Thoracic aorta (tissue), 2 donors: ENCODE measurements at places on chromosomes 11 and 22.
A peak's percentile ranks its signal among the peaks of the same experiment; 100 is the strongest.

DNA sequence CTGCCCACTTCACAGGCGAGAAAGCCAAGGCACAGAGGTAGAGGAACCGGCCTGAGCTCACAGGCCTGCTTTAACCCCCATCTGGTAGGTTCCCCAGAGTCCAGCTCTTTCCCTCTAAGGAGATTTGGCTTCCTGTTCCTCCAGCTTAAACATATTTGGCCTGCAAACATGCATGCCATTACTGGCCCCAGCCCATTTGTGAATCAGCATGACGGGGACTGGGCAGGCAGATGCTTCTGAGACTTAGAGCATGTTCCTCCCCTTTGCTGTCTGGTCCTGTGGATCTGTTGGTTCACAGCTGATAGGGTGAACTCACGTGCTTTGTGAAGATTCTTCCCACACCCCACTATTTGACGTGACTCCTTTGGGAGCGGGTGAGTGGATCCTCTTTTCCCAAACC lies 12.6 kb downstream of the CHST1 start:
- DNase-seq = no peak

- no peak for DNase-seq
Measured at GRCh38 chr22:30004694-30005093, 75.6 kb upstream of the HORMAD2 start.

DNA sequence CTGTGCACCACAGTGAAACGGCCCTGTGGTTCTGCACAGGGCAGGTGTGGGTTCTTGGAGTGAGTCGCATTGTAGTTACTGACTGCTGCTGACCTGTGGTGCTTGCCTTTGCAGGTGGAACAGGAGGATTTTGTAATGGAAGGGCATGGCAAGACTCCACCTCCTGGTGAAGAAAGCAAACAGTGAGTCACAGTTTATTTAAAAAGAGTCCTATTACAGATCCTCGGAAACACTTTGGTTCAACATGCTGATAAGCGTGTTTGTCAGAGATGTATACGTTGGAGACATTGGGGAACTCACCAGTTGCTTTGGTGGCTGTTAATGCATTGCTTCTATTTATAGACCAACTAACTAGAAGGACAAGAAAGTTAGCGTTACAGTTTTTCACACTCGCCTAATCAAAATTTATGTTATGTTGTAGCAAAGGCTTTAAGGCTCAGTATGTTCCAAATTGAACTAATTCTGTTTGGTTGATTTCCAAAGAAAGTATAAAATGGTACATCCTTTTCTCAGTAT lies 21.7 kb upstream of the TNRC6B start:
- DNase-seq = no peak

- no peak for DNase-seq
Measured at GRCh38 chr11:35012467-35013191, 96.2 kb downstream of the PDHX start.

- DNase-seq = peak; percentile 5
Measured at GRCh38 chr22:39592081-39593065, 21.8 kb downstream of the CACNA1I start.

DNA sequence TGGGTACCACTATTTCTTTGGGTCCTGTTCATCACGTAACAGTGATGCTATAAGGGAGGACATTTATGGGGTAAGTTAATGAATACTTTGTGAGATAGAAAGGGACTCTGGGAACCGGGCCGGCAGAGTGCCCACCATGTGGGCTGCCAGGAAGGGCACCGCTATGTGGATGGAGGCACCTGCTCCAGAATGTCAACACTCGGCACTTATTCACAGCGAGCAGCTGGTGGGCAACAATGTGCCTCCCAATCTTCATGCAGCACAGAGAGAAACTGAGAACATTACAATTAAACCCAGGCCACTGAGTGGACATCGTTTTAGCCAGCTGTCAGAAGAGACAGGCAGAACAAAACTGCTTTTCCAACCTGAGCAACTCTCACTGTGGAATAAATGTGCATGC lies 15.8 kb upstream of the ELFN2 start:
- DNase-seq = no peak

DNA sequence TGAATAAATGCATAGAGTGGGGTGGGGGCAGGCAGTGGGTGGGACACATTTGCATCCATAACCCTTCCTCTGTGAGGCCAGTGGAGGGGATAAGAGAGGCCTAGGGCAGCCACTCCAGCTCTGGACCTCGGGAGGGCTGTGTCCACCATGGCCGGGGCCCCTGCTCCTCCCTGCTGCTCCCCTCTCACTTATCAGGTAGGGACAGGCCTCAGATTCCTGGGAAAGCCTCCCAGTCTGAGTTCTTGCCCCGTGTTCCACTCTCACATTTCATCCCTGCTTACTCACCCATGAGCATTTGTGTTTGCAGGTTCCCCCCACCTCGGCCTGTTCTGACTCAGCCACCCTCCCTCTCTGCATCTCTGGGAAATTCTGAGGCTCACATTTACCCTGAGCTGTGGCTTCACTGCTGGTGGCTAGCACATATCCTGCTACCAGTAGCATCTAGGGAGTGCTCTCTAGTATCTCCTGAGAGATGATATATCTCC lies 128.7 kb upstream of the TOP3B start:
- DNase-seq = no peak

DNA sequence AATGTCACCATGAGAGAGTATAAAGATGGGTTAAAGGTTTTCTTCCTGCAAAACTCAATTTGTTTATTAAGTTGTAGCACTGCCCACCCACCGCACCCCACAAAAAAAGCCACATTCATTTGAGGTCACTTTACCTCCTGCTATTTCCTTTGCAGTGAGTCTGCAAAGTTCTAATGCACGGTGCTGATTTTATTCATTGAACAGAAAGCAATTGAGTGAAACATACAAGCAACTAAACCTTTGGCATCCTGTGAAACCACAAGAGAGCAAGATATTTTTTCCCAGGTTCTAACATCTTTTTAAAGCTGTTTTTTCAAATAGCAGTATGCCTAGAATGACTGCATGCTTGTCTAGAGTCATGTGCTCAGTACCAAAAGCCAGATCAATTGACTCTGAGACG lies 39.0 kb downstream of the RRAS2 start:
- no peak for DNase-seq

DNA sequence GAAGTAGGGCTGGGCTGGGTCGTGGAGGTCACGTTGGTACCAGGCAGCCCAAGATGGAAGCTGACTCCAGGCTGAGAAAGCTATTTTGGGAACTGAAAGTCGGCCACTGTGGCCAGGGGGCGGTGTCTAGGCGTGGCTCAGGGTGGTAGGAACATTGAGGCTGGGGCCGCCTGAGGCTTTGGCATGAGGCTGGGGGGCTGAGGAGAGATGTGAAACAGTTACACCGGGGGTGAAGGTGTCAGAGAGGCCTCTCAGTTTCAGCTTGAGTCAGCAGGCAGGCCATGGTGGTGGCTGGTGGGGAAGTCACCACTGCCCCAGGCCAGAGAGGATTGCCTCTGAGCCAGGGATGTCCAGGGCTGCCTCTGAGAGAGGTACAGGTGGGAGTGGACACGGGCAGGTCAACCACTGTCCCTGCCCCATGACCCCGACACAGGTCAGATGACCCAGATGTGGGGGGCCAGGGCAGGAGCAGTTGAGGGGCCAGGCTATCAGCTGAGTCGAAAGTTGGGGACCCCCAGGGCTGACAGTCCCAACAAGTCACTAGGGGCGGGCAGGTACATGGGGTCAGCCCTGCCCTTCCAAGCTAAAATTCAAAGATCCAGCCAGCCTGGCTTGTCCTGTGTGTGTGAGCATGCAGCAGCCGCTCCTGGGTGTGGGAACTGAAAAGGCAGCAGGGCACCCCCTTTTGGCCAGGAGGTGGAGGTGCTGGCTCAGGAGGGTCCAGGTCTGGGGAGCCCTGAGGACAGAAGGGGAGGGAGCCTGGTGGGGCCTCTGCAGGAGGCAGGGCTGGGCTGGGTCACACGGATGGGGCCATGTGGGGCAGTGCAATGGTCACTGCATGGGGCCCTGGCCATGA lies 7.2 kb downstream of the KCNK7 start:
- no peak for DNase-seq

GRCh38 chr22:27615408-27615807 lies 186.1 kb downstream of the MN1 start:
- DNase-seq = no peak

- no peak for DNase-seq
Measured at GRCh38 chr11:114154271-114155047, 94.9 kb downstream of the ZBTB16 start.

DNA sequence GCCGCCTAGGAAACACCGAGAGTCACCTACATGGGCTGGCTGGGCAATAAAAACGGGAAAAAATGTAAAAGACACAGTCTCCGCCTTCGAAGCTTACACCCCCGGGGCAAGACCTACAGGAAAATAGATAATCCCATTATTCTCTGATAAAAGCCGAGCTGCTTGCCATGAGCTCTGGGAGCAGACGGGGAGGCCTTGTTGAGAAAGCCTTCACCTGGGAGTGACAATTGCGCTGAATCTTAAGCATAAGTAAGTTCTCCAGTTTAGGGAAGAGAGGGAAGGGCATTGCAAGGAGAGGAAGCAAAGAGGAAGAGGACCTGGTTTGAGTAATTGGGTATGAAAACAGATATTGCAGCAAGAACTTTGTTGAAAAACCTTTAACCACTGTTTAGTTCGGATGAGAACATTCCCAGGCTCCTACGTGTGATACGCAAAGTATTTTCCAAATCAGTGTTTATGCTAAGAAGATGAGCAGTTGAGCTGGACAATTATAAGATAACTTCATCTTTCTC lies 813 bp upstream of the BTBD10 start:
- DNase-seq = no peak

DNA sequence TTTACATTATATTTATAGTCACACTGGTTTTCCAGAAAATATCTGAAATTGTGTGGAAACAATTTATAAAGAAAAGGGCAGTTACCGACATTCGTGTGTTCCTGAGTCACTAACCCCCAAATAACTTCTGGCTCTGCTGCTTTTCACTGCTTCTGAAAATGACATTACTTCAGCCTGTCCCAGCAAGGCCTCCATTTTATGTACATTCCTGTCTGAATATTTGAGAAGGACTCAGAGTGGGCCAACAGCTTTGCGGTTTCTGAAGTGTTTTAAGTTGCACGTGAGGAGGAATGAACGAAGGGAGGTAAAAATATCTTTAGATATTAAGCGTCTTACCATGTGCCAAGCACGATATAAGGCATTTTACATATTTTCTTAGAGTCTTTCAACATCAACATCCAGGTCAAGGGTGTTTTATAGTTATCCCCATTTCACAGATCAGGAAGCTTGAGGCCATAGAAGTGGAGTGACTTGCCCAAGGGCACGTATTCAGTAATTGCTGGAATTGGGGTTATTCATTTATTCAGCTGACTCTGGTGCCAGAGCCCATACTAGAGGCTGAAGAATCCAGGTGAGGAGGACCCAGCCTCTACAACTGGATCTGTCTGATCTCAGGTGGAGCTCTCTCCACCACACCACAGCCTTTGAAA lies 30.8 kb upstream of the WNT11 start:
- no peak for DNase-seq

GRCh38 chr11:102719620-102720277 lies 5.0 kb downstream of the MMP8 start:
- no peak for DNase-seq

GRCh38 chr22:29715240-29715639 lies 4.6 kb upstream of the CABP7 start:
- DNase-seq = no peak

GRCh38 chr11:45247433-45247832 lies 38.7 kb downstream of the SYT13 start:
- no peak for DNase-seq

DNA sequence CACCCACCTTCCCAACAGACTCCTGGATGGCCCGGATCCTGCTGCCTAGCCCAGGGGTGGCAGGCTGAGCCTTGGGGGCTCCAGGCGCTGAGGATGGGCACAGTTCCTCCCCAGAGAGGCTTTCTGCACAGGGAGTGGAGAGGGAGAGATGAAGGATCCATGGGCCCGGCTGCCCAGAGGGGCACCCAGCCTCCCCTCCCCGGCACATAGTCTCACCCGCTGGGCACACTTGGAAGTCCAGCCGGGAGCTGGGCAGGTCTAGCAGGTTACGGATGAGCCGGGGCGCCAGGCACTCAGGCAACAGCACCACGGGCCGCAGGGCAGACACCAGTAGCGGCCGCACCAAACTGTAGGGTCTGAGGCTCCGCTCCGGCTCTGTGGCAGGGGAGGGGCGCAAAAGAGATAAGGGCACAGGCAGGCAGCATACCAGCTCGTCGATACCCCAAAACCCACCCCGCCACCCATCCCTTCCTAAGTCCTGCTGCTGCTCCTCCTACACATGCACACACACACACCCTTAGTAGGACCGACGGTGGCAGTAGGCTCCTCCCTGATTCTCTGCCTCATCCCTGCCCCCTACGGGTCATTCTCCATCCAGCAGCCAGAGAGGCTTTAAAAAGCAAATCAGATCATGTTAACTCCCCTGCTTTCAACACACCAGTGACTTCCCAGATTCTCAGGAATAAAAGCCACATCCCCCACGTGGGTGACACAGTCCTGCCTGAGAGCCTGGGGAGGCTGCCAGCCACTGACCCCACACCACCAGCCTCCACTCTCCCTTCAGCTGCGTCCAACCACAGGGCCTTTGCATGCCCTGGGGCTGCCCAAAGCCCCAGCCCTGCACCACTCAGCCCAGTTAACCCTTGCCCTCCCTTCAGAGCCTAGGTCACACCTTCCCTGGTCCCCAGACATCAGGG lies 6.5 kb upstream of the MFNG start:
- no peak for DNase-seq

DNA sequence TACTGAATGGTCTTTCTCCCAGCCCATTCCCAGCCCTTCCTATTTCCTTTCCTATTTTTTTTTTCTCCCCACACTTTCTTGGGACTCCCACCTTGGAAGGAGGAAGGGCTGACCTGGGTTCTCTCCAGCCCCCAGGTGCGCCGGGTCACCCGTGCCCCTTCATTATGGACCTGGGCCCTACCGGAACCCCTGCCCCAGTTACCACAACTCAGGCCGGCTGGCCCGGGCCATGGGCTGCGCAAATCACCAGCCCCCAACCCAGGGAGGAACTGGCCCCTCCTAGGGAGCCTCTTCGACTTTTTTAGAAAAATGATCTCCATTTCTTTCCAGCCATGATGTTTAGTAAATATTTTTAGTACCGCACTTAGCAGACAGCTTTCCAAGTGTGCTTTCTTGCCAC lies 62.2 kb downstream of the MORC2 start:
- DNase-seq = no peak

DNA sequence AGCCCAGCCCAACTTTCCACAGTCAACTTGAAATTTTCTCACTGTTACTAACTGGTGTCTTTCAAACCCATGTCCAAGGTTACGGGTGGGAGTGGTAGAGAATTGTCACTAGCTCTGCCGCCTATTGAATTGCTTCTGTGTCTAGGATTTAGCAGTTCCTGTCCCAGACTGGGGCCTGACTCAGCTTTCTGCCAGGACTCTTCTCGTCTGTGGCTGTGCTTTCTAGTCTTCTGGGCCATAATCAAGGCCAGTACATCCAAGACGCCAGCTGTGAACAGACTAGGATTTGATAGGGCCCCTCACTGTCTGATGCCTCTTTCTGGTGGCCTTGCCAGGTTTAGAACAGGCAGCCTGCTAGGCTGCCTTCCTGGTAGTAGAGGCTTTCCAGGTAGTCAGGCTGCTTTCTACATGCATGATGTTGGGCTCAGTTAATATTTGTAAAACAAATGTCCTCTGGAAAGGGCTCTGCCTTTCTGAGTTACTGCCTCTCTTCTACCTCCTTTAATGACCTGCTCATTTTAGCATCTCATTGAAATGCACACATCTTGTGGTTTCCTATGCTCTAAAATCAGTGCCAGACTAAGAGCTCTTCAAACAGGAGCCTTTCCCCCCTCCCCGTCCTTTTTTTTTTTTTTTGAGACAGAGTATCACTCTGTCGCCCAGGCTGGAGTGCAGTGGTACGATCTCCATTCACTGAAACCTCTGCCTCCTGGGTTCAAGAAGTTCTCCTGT lies 13.1 kb upstream of the HIKESHI start:
- no peak for DNase-seq

GRCh38 chr11:64067230-64067993 lies 31.7 kb downstream of the FLRT1 start:
- no peak for DNase-seq

GRCh38 chr22:44807915-44808690 lies 55.7 kb downstream of the ARHGAP8 start:
- no peak for DNase-seq
